Amniotic epithelial cell (primary cell): ENCODE measurements at places on chromosomes 3 and 15.

DNA sequence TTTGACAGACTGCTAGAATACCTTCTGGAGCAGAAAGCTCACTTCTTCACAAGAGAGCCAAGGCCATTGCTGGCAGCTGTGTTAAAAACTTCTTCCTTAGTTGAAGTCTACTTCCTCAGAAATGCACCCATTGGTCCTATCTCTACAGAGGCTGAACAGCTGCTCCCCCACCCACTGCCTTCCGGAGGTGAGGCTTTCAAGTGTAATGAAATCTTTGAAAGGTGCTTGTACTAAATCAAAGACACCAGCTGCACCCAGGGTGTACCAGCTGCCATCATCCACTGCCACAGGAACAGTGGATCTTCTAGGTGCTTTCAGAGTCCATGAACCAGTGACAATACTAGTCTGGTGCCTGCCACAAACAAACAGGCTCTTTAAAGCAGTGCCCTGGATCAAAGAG lies 26.4 kb upstream of the HERC1 start:
- no peak for DNase-seq

DNA sequence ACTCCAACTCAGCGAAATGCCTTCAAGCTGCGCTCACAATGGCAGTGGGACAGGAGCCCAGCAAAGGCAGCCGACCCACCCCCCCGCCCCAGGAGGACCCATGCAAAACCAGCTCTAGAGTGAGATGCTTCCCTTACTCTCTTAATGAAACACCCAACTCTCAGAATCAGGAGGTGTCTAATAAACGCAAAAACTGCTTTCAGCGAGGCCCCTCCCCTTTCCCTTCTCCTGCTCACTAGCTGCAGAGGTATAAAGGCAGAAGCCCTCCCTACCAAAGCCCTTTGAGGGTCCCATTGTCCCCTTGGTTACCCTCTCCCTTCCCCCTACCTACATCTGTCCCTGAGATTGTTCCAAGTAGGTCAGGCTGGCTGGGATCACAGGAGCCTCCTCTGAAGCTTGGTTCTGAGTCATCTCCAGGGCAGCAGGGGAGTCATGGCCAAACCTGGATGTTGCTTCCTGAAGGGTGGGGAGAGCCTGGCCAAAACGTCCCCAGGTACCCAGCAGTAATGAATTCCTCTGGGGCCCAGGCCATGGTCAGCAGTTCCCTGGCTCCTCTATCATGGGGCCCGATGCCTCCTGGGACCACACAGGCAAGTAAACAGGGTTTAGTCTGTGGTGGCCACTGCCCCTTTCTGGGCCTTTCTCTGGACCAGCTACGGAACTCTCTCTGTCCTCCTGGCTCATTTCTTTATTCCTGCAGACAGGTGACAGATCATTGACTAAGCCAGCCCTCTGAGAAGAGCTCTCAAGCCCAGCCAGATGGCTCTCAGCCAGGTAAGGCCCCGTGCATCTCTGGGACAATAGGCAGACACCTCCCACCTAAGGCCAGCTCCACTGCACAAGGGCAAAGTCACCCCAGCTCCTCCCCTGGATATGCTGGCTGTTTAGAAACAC lies 8.6 kb downstream of the KLHL25 start:
- peak; percentile 53 for DNase-seq

DNA sequence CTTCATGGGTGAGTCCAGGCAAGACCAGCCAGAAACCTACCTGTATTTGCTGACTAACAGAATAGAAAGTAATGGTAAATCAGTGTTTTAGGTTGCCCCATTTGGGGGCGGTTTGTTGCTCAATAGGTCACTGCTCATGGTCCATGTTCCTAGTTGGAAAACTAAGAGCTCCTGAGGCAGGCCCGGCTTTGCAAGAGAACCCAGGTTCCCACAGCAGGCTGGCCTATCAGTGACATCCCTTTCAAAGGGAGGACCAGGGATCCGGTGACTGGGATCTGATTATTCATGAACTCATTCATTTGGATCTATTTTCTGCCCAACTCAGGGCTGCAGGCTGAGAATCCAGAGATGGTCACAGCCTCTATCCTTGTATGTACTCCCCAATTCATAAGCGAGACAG lies 163.9 kb downstream of the WNT7A start:
- DNase-seq = no peak

DNA sequence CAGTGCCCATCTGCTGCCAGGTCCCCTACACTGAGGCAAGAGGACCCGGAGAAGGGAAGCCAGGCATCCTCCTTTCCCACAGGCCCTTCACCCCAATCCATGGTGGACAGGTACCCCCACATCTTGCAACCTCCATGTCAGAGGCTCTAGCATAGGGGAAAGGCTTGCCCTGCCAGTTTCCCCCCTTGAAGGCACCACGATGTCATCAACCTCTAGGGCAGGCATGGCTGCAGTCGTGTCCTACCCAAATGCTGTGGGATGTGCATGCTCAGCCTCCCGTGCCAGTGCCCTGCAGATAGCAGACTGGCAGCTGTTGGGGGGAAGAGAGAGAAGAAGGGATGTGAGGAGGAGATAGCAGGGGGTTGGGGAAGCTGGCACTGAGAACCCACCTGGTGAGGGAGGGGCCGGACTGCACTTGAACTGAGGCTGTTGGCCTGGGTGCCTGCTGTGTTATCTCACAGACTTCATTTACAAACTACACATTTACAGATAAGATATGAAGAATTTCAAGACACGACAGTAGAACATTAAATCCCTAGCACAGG lies 197.5 kb downstream of the ADAMTS9 start:
- DNase-seq = no peak

DNA sequence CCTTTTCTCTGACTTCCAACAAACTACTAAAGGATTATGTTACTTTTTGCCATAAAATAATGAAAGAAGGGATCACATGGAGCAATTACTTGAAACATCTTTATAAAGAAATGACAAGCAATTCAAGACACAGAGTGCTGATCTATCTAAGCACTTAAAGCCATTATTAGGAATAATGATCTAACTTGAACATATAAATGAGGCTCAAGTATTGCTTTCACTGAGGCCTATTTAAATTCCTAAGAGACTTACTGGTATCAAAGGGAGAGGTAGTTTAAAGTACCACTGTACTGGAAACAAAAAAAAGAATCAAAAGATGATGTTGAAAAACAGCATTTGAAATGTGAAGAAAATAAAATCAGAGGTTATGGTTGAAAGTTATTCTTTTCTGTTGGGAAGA lies 375.5 kb downstream of the PLCL2 start:
- no peak for DNase-seq

- no peak for DNase-seq
These were observed 41.6 kb upstream of the ACKR4 start for GRCh38 chr3:132555306-132556035.

DNA sequence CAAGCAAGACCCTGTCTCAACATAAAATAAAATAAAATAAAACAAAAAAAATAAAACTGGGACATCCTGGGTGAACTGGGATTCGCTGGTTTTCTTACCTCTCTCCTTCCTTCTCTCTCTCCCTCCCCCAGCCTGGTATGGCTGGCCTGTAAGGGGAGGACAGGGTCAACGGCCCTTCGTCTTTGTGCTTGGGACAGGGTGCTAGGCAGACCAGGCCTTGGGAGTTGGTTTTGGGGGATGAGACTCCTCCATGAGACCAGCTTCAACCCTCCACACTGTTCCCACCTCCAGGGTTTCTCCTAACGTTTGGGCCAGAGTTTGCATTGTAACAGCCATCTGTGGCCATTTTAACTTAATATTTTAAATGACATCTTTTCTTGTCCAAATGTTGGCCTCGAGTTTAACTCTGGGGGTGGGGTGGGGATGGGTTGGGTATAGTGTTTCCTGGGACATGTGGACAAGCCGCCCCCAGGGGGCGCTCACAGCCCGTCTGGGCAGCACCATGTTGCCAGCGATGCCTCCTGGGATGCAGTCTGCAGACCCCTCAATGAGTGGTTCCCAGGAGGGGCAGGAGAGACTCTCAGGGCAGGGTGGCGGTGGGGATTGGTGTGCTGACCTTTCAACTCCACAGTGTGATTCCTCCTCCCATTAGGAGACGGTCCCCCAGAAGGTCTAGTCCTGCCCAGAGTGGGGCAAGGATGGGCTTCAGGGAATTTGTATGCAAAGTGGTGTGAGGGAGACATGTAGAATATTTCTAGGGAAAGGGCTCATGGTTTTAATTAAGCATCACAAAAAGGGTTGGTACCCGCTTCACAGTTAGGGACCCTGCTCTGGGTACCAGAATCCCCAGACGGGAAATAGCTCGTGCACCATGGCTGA lies 37.7 kb upstream of the LCTL start:
- peak; percentile 53 for DNase-seq

DNA sequence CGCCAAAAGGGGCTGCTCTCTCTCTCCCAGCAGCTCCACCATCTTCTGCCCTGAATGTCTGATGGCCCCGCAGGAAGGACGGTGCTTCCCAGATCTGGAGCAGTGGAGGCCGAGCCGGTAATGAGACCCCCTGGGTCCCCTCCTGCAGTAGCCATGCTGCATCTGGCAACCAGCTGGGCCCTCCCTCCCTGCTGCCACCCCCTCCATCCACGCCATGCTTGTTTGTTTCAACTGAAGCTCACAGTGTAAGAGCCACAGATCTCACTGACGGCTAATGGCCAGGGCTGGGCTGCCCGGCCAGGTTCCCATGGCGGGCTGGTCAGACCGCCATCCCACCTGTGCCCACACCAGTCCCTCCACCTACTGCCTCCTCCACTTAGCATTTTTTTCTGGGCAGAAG lies 260.8 kb downstream of the UACA start:
- no peak for DNase-seq

GRCh38 chr3:102449341-102449740 lies 14.5 kb downstream of the ZPLD1 start:
- DNase-seq = peak; percentile 16

DNA sequence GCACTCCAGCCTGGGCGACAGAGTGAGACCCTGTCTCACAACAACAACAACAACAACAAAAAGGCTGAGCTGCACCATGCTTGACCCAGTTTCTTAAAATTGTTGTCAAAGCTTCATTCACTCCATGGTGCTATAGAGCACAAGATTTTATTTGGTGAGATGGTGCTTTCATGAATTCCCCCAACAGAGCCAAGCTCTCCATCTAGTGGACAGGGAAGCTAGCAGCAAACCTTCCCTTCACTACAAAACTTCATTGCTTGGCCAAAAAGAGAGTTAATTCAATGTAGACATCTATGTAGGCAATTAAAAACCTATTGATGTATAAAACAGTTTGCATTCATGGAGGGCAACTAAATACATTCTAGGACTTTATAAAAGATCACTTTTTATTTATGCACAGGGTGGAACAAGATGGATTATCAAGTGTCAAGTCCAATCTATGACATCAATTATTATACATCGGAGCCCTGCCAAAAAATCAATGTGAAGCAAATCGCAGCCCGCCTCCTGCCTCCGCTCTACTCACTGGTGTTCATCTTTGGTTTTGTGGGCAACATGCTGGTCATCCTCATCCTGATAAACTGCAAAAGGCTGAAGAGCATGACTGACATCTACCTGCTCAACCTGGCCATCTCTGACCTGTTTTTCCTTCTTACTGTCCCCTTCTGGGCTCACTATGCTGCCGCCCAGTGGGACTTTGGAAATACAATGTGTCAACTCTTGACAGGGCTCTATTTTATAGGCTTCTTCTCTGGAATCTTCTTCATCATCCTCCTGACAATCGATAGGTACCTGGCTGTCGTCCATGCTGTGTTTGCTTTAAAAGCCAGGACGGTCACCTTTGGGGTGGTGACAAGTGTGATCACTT lies 2.0 kb downstream of the CCR5 start:
- DNase-seq = peak; percentile 35

- DNase-seq = no peak
These were observed 78.7 kb downstream of the USP13 start for GRCh38 chr3:179731544-179731943.

GRCh38 chr3:196237203-196237602 lies 20.9 kb downstream of the SLC51A start:
- no peak for DNase-seq

DNA sequence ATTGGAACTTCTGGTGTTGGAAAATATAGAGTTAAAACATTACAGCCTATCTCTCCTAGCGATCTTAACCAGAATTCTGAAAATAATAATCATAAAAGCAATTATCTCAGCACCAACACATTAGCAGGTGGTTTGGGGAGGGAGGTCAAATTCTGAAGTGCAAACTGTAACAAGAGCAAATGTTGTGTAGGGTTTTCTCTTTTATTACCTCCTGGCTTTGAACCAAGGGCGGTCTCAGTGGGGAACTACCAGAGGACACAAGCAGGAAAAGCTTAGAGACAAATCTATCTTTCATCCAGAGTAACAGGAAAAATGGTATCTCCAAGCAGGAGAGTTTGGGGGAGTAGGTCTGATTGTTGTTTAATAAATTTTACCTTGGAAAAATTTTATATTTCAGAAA lies 5.5 kb upstream of the ARRDC4 start:
- DNase-seq = no peak

GRCh38 chr3:126442094-126442855 lies 33.4 kb downstream of the ZXDC start:
- DNase-seq = no peak

- peak; percentile 68 for DNase-seq
These were observed 397.6 kb upstream of the WNT5A start for GRCh38 chr3:55884491-55885285.

GRCh38 chr15:100335335-100335999 lies 6.3 kb downstream of the ADAMTS17 start:
- no peak for DNase-seq

GRCh38 chr3:63352008-63352279 lies 73.8 kb downstream of the SYNPR start:
- no peak for DNase-seq

- DNase-seq = peak; percentile 80
These were observed 52.7 kb upstream of the OXTR start for GRCh38 chr3:8822141-8822540.

DNA sequence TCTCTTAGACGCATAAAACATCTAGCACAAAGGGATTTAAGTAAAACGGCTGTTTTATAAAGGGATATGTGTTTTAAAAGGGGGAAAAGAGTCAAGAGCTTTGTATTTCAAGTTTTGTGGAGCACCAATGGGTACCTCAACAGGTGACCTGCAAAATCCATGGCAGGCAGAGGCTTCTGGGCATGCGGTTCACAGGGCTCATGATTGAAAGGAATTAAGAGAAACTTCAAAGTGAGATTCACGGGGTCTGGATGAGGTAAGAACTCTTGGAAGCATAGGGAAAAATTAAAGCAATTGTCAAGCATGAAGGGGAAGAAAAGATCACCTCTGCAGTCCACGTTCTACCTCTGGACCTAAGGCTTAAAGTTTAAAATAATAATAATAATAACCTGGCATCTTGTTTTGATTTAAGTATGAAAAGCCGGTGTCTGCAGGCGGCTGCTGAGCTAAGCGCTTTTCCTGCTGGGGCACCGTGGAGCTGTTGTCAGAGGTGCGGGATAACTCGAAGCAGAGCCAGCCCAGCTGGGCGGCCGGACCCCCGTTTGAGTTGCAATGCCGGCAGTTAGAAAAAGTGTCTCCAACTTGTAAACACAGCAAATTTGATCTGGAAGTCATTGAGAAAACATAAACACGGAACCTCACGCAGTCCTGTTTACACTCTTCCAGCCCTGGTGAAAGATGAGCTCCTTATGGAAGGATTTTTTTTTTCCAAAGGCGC lies 40.5 kb downstream of the HES1 start:
- DNase-seq = no peak

GRCh38 chr3:119301662-119302061 lies 7.5 kb downstream of the ARHGAP31 start:
- no peak for DNase-seq
